ENCODE measurements at places on chromosomes 1 and 21.

GRCh38 chr1:204544321-204544720, 28.1 kb downstream of the MDM4 start:
- peaks cover 32% of the 10 kb centered on the region for H3K36me3 ChIP-seq
- no peak overlapping the region for H3K4me3 ChIP-seq
- no peak overlapping the region for H3K27ac ChIP-seq

DNA sequence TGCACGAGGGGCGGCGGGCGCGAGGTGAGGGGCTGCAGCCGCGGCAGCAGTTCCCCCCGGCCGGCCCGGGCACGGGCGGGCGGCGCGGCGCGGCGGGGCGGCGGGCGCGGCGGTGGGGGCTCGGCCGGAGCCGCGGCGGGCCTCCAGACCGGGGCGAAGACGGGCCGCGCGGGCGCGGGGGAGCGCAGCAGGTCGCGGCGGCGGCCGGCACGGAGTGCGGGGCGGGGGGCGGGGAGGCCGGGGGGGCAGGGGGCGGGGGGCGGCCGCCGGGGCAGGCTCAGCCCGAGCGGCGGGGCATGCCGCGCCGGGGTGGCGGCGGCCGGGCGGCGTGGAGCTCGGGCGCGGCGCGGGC, 311 bp downstream of the IRF2BP2 start:
- no peak overlapping the region for H3K4me3 ChIP-seq
- H3K27ac ChIP-seq, result no peak overlapping the region
- H3K27me3 ChIP-seq, result peaks cover 15% of the 10 kb centered on the region
- peaks cover 56% of the 10 kb centered on the region for H3K4me1 ChIP-seq
- peaks cover 40% of the 10 kb centered on the region for H3K36me3 ChIP-seq

- H3K27ac ChIP-seq, result no peak overlapping the region
- H3K36me3 ChIP-seq, result no peaks in the 10 kb centered on the region
- no peak for DNase-seq
- H3K4me3 ChIP-seq, result no peak overlapping the region
- H3K27me3 ChIP-seq, result peaks cover 3% of the 10 kb centered on the region
Measured at GRCh38 chr1:4970532-4970931, 316.1 kb downstream of the AJAP1 start.

- H3K36me3 ChIP-seq, result peaks cover 19% of the 10 kb centered on the region
- H3K27me3 ChIP-seq, result peaks cover 2% of the 10 kb centered on the region
- H3K4me1 ChIP-seq, result no peaks in the 10 kb centered on the region
- H3K4me3 ChIP-seq, result no peak overlapping the region
- no peak for DNase-seq
Measured at GRCh38 chr1:147267711-147268110, 25.2 kb downstream of the CHD1L start.

DNA sequence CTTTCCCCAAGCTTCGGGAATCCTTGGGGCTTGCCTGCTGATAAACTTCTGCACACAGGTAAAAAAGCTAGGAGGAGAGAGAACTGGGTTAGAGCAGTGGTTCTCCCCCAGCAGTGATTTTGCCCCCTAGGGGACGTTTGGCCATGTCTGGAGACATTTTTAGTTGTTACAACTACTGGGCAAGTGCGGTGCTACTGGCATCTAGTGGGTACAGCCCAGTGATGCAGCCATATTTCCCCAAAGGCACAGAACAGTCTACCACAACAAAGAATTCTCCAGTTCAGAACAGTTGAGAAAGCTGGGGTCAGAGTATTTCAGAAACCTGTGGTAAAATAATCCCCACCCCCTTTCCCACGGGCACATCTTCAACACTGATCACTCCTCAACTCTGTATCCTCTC, 41.3 kb downstream of the LRRC71 start:
- no peak overlapping the region for H3K4me3 ChIP-seq
- peaks cover 64% of the 10 kb centered on the region for H3K36me3 ChIP-seq
- H3K27ac ChIP-seq, result no peak overlapping the region
- no peak for DNase-seq
- peaks cover 38% of the 10 kb centered on the region for H3K4me1 ChIP-seq

GRCh38 chr1:234745844-234746797, 136.1 kb upstream of the IRF2BP2 start:
- no peak for DNase-seq
- no peak overlapping the region for H3K4me3 ChIP-seq
- peaks cover 6% of the 10 kb centered on the region for H3K27me3 ChIP-seq

DNA sequence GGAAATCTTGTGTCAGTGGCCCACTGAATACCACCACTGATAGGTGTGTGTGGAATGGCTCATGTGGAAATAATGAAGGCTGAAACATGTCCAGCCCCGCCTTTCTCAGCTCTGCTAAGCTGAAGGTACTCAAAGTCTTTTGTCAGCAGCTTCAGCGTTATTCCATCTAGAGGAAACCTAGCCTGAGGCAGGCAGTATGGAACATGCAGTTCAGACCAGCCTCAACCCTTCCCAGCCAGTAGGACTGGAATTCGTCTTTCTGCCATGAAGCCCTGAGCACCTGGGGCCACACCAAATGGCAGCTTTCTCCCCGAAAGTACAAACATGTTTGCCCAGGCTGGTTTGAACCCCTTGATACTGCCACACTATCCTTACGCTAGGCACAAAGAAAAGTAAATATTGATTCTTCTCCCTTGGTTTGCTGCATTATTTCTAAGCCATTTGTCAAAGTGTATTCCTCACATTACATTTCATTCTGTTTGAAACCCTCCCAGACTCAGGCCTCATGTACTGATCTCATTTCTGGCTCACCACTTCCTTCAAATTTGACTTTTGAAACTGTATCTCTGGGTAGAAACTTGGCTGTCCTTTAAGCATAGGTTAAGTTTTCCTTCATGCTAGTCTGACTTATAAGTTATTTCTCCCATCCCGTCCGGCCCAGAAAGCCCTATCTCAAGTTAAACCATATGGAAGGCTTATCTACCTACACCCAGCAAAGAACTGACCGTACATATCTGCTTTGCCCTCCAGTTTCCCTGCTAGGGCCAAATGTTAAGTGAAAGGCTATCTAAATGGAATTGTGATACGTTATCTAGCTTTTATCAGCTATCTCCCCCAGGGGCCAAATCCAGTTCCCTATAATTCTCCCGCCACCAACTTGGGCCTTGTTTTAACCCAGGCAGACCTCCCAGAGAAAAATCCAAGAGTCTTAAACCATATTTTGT, 45.7 kb upstream of the HOOK1 start:
- H3K27ac ChIP-seq, result no peak overlapping the region
- H3K27me3 ChIP-seq, result no peaks in the 10 kb centered on the region
- no peak for DNase-seq

- no peak for DNase-seq
- no peak overlapping the region for H3K4me3 ChIP-seq
- no peak overlapping the region for H3K27ac ChIP-seq
Measured at GRCh38 chr21:23900727-23901126, 1706.6 kb downstream of the MRPL39 start.

- peak overlapping the region; percentile 98 for H3K4me3 ChIP-seq
- H3K36me3 ChIP-seq, result no peaks in the 10 kb centered on the region
- no peak overlapping the region for H3K27ac ChIP-seq
- H3K4me1 ChIP-seq, result peaks cover 23% of the 10 kb centered on the region
- peak; percentile 30 for DNase-seq
Measured at GRCh38 chr21:34073749-34074282, 438 bp downstream of the MRPS6 start.

GRCh38 chr1:172109359-172109758, 268.1 kb downstream of the DNM3 start:
- peaks cover 16% of the 10 kb centered on the region for H3K4me1 ChIP-seq
- H3K4me3 ChIP-seq, result no peak overlapping the region
- DNase-seq, result no peak
- no peaks in the 10 kb centered on the region for H3K36me3 ChIP-seq
- H3K27me3 ChIP-seq, result no peaks in the 10 kb centered on the region
- H3K27ac ChIP-seq, result peak overlapping the region; percentile 11

DNA sequence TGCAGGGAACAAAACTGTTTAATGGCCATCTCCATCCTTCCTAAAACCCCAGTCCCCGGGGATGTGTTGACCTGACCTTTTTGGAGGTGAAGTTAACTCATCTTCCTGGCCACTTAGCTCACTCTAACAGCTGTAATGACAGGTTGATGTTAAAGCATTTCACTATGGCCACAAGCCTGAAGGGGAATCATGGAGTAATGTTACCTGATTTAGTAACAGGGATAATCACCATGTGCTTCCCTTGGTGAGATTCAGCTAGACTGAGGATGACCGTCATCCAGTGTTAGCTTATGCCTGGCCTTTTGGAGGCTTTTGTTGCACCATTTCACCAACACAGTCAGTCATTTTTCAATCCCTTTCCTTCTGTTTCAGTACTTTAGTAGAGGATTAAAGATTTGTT, 64.3 kb upstream of the RAVER2 start:
- H3K27ac ChIP-seq, result no peak overlapping the region
- H3K4me3 ChIP-seq, result no peak overlapping the region
- no peak for DNase-seq
- no peaks in the 10 kb centered on the region for H3K4me1 ChIP-seq

GRCh38 chr1:107056426-107057196, at the start of gene PRMT6:
Gene PRMT6, plus strand, starts transcription at chr1:107056674. Its CDS starts 42 bp downstream, at chr1:107056716.
- H3K36me3 ChIP-seq, result no peaks in the 10 kb centered on the region
- peaks cover 14% of the 10 kb centered on the region for H3K27me3 ChIP-seq

DNA sequence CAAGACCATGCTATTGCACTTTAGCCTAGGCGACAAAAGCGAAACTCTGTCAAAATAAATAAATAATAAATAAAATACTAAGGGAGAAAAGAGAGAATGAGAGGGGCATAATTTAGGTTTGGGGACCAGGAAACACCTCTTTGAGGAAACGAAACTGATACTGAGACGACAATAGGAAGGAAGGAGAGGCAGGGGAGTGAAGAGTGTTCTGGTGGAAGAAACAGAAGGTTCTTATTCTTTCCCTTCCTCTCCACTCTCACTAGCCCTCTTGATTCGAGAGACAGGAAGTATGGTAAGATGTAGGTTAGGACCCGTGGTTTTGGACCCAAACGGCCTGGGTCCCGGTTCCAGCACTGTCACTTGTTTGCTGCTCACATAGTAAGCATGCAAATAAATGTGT, 1.6 kb upstream of the NKAIN1 start:
- no peak overlapping the region for H3K4me3 ChIP-seq
- H3K4me1 ChIP-seq, result peaks cover 16% of the 10 kb centered on the region
- no peak for DNase-seq
- H3K27ac ChIP-seq, result no peak overlapping the region
- peaks cover 7% of the 10 kb centered on the region for H3K36me3 ChIP-seq

DNA sequence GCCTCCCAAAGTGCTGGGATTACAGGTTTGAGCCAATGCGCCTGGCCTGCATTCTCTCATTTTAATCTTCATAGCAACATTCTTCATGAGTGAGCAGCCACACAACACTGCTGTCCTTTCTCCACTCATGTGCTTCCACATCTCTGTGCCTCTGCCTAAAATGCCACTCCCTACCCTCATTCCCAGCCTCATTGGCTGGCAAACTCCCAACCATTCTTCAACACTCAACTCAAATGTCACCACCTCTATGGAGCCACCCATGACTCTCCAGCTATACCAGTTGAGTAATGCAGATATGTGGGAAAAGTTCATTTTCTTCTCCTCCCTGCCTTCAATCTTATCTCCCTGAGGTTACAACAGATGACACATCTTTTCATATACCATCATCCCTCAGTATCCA, 53.9 kb upstream of the ZC3H12A start:
- H3K4me3 ChIP-seq, result no peak overlapping the region
- no peak overlapping the region for H3K27ac ChIP-seq
- H3K36me3 ChIP-seq, result peaks cover 4% of the 10 kb centered on the region
- DNase-seq, result no peak
- peaks cover 10% of the 10 kb centered on the region for H3K4me1 ChIP-seq

GRCh38 chr21:44521928-44522752, 17.9 kb downstream of the KRTAP10-1 start:
- H3K4me3 ChIP-seq, result no peak overlapping the region
- peaks cover 3% of the 10 kb centered on the region for H3K27me3 ChIP-seq
- no peaks in the 10 kb centered on the region for H3K36me3 ChIP-seq
- no peak for DNase-seq
- no peaks in the 10 kb centered on the region for H3K4me1 ChIP-seq
- no peak overlapping the region for H3K27ac ChIP-seq

DNA sequence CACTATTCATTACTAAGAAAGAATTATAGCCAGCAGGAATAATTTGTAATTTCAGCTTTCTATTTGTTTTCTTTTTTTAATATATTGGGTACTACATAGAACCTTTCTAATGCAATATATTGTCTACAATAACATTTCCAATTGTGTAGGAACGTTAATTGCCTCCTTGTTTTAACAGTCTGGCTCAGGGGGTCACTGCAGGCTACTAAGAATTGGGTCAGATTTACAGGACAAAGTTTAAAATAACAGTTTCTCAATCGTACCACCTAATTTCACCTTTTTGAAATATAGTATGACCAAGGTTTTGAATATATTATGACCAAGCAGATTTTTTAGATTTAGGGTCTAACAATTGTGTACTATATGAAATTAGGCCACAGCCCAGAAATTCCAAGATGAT, 2.4 kb downstream of the CFH start:
- peaks cover 11% of the 10 kb centered on the region for H3K4me1 ChIP-seq
- H3K27me3 ChIP-seq, result peaks cover 1% of the 10 kb centered on the region
- no peak for DNase-seq
- no peak overlapping the region for H3K4me3 ChIP-seq
- H3K27ac ChIP-seq, result no peak overlapping the region

DNA sequence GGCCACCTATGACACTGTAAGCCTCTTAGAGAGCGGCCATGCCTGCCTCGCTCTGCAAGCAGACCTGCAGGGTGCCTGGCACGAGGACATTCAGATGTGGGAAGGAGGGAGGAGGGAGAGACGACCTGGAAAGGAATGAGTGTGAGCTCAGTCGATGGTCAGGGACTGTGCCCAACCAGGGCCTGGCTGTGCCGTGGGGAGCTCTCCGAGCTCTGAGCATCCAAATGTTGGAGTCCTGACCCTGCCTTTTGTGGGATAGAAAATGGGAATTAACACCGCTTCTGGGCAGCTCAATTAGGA, 7.3 kb downstream of the CSTB start:
- DNase-seq, result no peak
- peak overlapping the region; percentile 46 for H3K27ac ChIP-seq
- peaks cover 9% of the 10 kb centered on the region for H3K27me3 ChIP-seq
- H3K4me3 ChIP-seq, result no peak overlapping the region

GRCh38 chr1:64092851-64093371, 110.5 kb upstream of the UBE2U start:
- peaks cover 4% of the 10 kb centered on the region for H3K36me3 ChIP-seq
- H3K4me1 ChIP-seq, result peaks cover 31% of the 10 kb centered on the region
- peaks cover 5% of the 10 kb centered on the region for H3K27me3 ChIP-seq
- no peak overlapping the region for H3K27ac ChIP-seq
- DNase-seq, result no peak

- no peaks in the 10 kb centered on the region for H3K36me3 ChIP-seq
- H3K27me3 ChIP-seq, result no peaks in the 10 kb centered on the region
- H3K4me1 ChIP-seq, result peaks cover 18% of the 10 kb centered on the region
- no peak for DNase-seq
- H3K4me3 ChIP-seq, result no peak overlapping the region
Measured at GRCh38 chr1:204336421-204337035, 23.2 kb downstream of the PLEKHA6 start.

GRCh38 chr1:13540866-13541265, 27.1 kb upstream of the LRRC38 start:
- peaks cover under 1% of the 10 kb centered on the region for H3K27me3 ChIP-seq
- H3K27ac ChIP-seq, result no peak overlapping the region
- H3K4me3 ChIP-seq, result no peak overlapping the region
- no peak for DNase-seq

GRCh38 chr1:226034482-226034881, 28.0 kb upstream of the H3-3A start:
- no peak for DNase-seq
- H3K27me3 ChIP-seq, result peaks cover 3% of the 10 kb centered on the region
- H3K27ac ChIP-seq, result no peak overlapping the region
- H3K4me1 ChIP-seq, result peaks cover 4% of the 10 kb centered on the region
- no peak overlapping the region for H3K4me3 ChIP-seq
